ENCODE measurements at places on chromosomes 7 and 10. TPM values are rescaled to one million over a fixed set of nuclear protein-coding genes. Genes with fewer than 3 reads are reported as not detected.

COMTD1 gene
- total RNA-seq: 49.8 TPM

ZP3 gene
- 15.6 TPM for total RNA-seq

PTN gene
- total RNA-seq: not detected

DENND2A gene
- total RNA-seq: 0.88 TPM

CHAT gene
- total RNA-seq: not detected

TMEM248 gene
- total RNA-seq: 85.8 TPM

CLRN3 gene
- 0.07 TPM for total RNA-seq

RFC2 gene
- total RNA-seq: 56.5 TPM

FRMD4A gene
- 3.0 TPM for total RNA-seq

PDK4 gene
- 37.9 TPM for total RNA-seq

NHLRC2 gene
- 7.5 TPM for total RNA-seq

FAM131B gene
- total RNA-seq: 0.29 TPM

RAB11FIP2 gene
- 12.3 TPM for total RNA-seq

CXCL12 gene
- 0.14 TPM for total RNA-seq

MNX1 gene
- 4.2 TPM for total RNA-seq

CFAP46 gene
- total RNA-seq: 1.8 TPM

STN1 gene
- total RNA-seq: 24.0 TPM

SORCS1 gene
- not detected for total RNA-seq

CFAP43 gene
- total RNA-seq: 0.61 TPM

STEAP1B gene
- not detected for total RNA-seq

RAB19 gene
- total RNA-seq: not detected

GPR15LG gene
- 0.21 TPM for total RNA-seq

OPALIN gene
- total RNA-seq: not detected

PRTFDC1 gene
- 16.6 TPM for total RNA-seq
